ENCODE measurements at places on chromosomes 7 and 10. TPM values are rescaled to one million over a fixed set of nuclear protein-coding genes. Genes with fewer than 3 reads are reported as not detected.
A peak's percentile ranks its signal among the peaks of the same experiment; 100 is the strongest.

DNA sequence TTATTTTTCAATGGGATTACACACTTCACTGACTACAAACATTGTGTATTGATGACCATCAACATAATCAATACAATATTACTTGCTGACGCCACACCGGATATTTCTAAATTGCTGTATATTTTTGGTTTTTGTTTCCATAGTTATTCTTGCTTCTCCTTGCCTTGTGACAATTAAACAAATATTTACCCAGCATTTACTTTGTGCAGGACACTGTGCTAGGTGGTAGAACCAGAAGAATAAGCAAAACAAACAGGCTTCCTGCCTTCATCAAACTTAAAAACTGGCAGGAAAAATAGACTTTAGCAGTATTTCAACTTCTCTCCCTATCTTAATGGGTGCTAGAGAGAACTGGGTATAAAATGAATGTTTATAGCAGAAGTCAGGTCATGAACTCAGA lies 50.6 kb downstream of the ZNF277 start:
- no peak for DNase-seq
- H3K4me1 ChIP-seq, result no peaks in the 10 kb centered on the region
- no peak overlapping the region for H3K27ac ChIP-seq
- H3K36me3 ChIP-seq, result no peaks in the 10 kb centered on the region
- no peak overlapping the region for H3K4me3 ChIP-seq

The ESYT2 gene
- polyA plus RNA-seq, result 99.4 TPM

GRCh38 chr10:75352650-75353049 lies 48.9 kb downstream of the ZNF503 start:
- no peaks in the 10 kb centered on the region for H3K4me1 ChIP-seq
- DNase-seq, result no peak
- H3K36me3 ChIP-seq, result no peaks in the 10 kb centered on the region
- no peak overlapping the region for H3K4me3 ChIP-seq
- H3K27me3 ChIP-seq, result no peaks in the 10 kb centered on the region
- H3K27ac ChIP-seq, result no peak overlapping the region

The CPED1 gene
- polyA plus RNA-seq, result not detected

DNA sequence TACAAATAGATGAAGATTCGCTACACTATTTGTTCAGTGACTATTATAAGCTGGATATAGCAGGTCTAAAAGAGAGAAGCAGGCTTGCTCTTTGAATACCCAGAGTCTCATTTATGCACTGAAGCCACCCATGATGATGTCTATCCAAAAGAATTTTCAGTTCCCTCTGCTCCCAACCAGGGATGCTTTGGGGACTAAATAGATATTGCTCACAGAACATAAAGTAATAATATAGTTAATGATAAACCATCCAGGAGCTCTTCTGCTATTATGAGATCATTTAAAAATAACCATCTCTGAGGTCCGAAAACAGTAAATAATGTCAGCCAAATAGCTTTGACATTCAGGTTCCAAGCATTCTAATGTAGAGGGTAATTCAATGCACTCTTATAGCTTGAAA lies 875.4 kb downstream of the SORCS3 start:
- H3K27me3 ChIP-seq, result no peaks in the 10 kb centered on the region
- no peaks in the 10 kb centered on the region for H3K36me3 ChIP-seq
- no peak overlapping the region for H3K27ac ChIP-seq
- no peaks in the 10 kb centered on the region for H3K4me1 ChIP-seq

DNA sequence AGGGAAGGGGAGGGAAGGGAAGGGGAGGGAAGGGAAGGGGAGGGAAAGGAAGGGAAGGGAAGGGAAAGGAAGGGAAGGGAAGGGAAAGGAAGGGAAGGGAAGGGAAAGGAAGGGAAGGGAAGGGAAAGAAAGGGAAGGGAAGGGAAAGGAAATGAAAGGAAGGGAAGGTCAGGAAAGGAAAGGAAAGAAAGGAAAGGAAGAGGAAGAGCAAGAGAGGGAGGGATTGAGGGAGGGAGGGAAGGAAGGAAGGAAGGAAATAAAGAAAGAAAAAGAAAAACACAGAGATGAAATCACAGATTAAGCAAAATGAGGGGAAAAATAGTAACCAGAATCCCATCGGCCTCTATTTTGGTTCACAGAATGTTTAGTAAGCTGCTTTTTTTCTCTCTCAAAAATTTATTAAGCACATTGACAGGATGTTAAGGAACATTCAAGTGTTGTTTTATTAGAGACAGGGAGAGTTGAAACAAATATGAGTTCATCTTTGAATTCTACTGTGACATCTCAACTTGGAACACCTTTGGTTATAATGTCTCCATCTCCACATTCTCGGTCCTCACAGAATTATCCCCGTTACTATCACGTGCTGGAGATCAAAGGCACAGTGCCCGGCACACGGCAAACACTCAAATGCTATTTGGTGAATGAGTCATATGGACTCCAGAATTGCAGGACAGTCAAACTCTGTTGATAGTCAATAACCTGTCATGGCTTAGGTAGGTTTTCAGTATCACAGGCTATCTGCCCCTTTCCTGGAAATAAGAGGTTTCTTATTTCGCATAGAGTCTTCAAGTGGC lies 52.4 kb downstream of the ABCB1 start:
- no peaks in the 10 kb centered on the region for H3K27me3 ChIP-seq
- H3K4me3 ChIP-seq, result no peak overlapping the region
- no peak overlapping the region for H3K27ac ChIP-seq
- no peaks in the 10 kb centered on the region for H3K36me3 ChIP-seq
- no peaks in the 10 kb centered on the region for H3K4me1 ChIP-seq

The GBF1 gene
- 21.6 TPM for polyA plus RNA-seq

GRCh38 chr10:23150091-23150490 lies 42.0 kb upstream of the PTF1A start:
- no peaks in the 10 kb centered on the region for H3K4me1 ChIP-seq
- no peak for DNase-seq
- H3K27ac ChIP-seq, result no peak overlapping the region
- H3K36me3 ChIP-seq, result no peaks in the 10 kb centered on the region

GRCh38 chr7:34596887-34597286 lies 61.1 kb upstream of the NPSR1 start:
- no peaks in the 10 kb centered on the region for H3K27me3 ChIP-seq
- H3K4me3 ChIP-seq, result no peak overlapping the region
- H3K4me1 ChIP-seq, result no peaks in the 10 kb centered on the region
- no peaks in the 10 kb centered on the region for H3K36me3 ChIP-seq
- no peak overlapping the region for H3K27ac ChIP-seq
- no peak for DNase-seq

The FAM180A gene
- not detected for polyA plus RNA-seq

DNA sequence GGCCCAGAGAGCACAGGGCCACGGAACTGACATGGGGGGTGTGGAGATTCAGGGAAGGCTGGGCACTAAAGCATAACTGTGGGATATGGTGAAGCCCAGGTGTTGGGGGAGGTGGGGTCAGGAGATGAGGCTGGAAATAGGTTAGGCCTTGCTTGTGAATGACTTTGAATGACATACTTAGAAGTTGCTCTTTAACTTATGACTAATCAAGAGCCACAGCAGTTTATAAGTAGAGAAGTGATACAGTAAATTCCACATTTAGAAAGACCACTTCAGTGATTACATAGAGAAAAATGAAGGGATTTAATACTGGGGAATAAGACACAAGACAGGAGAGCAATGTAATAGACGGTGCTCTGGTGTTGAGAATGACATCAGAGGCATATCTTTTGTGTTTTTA lies 120.8 kb upstream of the SEC61G start:
- H3K36me3 ChIP-seq, result no peaks in the 10 kb centered on the region
- no peaks in the 10 kb centered on the region for H3K4me1 ChIP-seq
- H3K4me3 ChIP-seq, result no peak overlapping the region

GRCh38 chr10:96699613-96700012 lies 20.7 kb downstream of the PIK3AP1 start:
- no peak overlapping the region for H3K4me3 ChIP-seq
- H3K36me3 ChIP-seq, result no peaks in the 10 kb centered on the region

The PRKAR2B gene
- polyA plus RNA-seq, result 0.93 TPM

- DNase-seq, result no peak
- peaks cover 4% of the 10 kb centered on the region for H3K27me3 ChIP-seq
- no peak overlapping the region for H3K4me3 ChIP-seq
- H3K4me1 ChIP-seq, result no peaks in the 10 kb centered on the region
- H3K36me3 ChIP-seq, result no peaks in the 10 kb centered on the region
Measured at GRCh38 chr10:11359869-11360268, 251.6 kb downstream of the USP6NL start.

- H3K4me1 ChIP-seq, result no peaks in the 10 kb centered on the region
- no peak for DNase-seq
- H3K4me3 ChIP-seq, result no peak overlapping the region
- H3K36me3 ChIP-seq, result no peaks in the 10 kb centered on the region
- no peak overlapping the region for H3K27ac ChIP-seq
- H3K27me3 ChIP-seq, result no peaks in the 10 kb centered on the region
Measured at GRCh38 chr7:30988351-30989005, 24.7 kb downstream of the GHRHR start.

DNA sequence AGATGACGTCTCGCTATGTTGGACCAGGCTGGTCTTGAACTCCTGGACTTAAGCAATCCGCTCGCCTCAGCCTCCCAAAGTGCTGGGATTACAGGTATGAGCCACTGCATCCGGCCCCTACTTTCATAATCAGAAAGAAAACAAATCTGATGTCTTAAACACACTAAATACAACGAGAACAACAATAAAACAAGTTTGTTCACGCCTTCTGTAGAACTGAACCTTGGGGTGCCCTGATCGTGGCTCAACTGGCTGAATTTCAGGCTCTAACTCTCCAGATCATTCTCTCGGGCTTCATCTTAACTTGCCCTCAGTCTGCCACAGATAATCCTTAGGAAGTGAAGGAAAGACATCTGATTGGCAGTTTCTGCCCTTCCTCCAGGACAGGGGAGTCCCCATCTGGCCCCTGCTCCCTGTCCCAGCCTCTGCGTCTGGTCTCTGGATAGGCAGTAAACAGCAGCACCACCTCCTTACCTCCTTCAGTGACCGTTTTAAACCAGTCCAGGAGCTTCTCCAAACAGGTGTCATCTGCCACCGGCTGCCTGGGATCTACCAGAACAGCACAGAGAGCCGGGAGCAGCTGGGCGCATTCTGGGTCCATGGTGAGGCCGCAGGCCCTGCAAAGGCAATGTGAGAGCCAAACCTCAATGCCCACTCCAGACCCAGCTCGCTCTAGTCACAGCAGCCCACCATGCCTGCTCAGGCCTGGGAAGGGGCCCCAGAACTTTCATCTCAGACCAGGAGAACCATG lies 1.3 kb downstream of the BRAT1 start:
- DNase-seq, result no peak
- H3K27me3 ChIP-seq, result no peaks in the 10 kb centered on the region
- H3K4me3 ChIP-seq, result peak overlapping the region; percentile 78
- no peaks in the 10 kb centered on the region for H3K36me3 ChIP-seq
- H3K4me1 ChIP-seq, result peaks cover 31% of the 10 kb centered on the region

GRCh38 chr10:66098595-66099480 lies 827.0 kb upstream of the LRRTM3 start:
- H3K4me3 ChIP-seq, result no peak overlapping the region
- H3K4me1 ChIP-seq, result no peaks in the 10 kb centered on the region
- no peak for DNase-seq
- no peak overlapping the region for H3K27ac ChIP-seq

DNA sequence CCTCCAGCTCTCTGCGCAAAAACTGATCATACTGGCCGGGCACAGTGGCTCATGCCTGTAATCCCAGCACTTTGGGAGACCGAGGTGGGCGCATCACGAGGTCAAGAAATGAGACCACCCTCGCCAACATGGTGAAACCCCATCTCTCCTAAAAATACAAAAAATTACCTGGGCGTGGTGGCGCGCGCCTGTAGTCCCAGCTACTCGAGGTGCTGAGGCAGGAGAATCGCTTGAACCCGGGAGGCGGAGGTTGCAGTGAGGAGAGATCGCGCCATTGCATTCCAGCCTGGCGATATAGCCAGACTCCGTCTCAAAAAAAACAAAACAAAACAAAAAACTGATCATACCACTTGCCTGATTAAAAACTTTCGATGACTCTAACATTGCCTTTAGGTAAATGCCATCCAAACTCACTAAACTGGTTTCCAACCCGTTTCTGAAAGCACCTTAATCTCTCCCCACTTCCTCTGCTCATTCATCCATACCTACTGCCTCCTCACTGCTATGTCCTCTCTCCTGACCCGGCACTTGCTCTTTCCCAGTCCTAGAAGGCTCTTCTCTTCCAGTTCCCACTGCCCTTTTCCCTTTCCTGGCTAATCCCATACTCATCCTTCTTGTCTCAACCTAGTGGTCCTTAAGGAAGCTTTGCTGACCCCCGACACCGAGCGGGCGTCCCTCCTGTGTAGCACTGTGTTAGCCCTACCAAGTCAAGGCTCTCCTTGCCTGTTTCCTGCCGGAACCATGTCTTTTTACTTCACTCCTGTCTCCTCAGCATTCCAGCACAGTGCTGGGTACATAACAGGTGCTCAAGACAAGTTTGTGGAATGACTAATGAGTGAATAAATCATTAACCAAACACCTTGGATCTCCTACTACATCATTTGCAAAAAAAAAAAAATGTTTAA lies 686 bp upstream of the MIOS start:
- DNase-seq, result no peak
- H3K4me1 ChIP-seq, result peaks cover 46% of the 10 kb centered on the region
- H3K27me3 ChIP-seq, result no peaks in the 10 kb centered on the region
- peak overlapping the region; percentile 57 for H3K4me3 ChIP-seq
- no peaks in the 10 kb centered on the region for H3K36me3 ChIP-seq

The PAPOLB gene
- polyA plus RNA-seq, result not detected

- H3K4me3 ChIP-seq, result no peak overlapping the region
- H3K4me1 ChIP-seq, result no peaks in the 10 kb centered on the region
- no peaks in the 10 kb centered on the region for H3K27me3 ChIP-seq
- no peak overlapping the region for H3K27ac ChIP-seq
Measured at GRCh38 chr10:93006435-93007039, 54.1 kb upstream of the CYP26C1 start.

DNA sequence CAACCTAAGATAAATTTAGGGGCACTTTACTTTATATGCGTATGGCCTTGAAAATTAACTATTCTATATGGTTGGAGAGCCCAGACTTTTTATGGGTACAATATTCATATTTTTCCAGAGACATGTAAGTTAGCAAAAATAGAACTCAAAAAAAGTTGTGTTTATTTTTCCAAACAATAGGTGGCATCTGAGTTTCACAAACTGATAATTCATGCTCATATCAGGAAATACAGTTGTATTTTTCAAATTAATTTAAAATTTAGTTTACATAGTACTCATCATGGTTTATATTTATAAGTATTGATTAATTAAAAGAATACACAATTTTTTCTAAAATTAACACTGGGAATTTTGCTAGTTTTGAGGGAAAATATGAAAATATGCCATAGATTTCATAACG lies 34.6 kb downstream of the ANKRD7 start:
- H3K27me3 ChIP-seq, result no peaks in the 10 kb centered on the region
- H3K27ac ChIP-seq, result no peak overlapping the region
- no peak for DNase-seq
- H3K36me3 ChIP-seq, result no peaks in the 10 kb centered on the region

GRCh38 chr7:150735596-150736358 lies 1.4 kb upstream of the GIMAP5 start:
- no peak overlapping the region for H3K27ac ChIP-seq
- peaks cover 29% of the 10 kb centered on the region for H3K36me3 ChIP-seq
- peaks cover 67% of the 10 kb centered on the region for H3K4me1 ChIP-seq
- H3K27me3 ChIP-seq, result no peaks in the 10 kb centered on the region
- peak overlapping the region; percentile 97 for H3K4me3 ChIP-seq

The GFRA1 gene
- polyA plus RNA-seq, result not detected

- no peak for DNase-seq
- no peak overlapping the region for H3K27ac ChIP-seq
- no peaks in the 10 kb centered on the region for H3K27me3 ChIP-seq
- H3K36me3 ChIP-seq, result peaks cover 25% of the 10 kb centered on the region
- peaks cover 26% of the 10 kb centered on the region for H3K4me1 ChIP-seq
Measured at GRCh38 chr7:44757311-44757710, 8.7 kb downstream of the ZMIZ2 start.

- H3K27me3 ChIP-seq, result no peaks in the 10 kb centered on the region
- no peaks in the 10 kb centered on the region for H3K4me1 ChIP-seq
- no peak overlapping the region for H3K27ac ChIP-seq
- DNase-seq, result no peak
Measured at GRCh38 chr10:74650613-74651012, 175.8 kb upstream of the KAT6B start.

Measured in CD8-positive, alpha-beta memory T cell (primary cell).